ENCODE measurements at places on chromosomes 2 and 18. TPM values are rescaled to one million over a fixed set of nuclear protein-coding genes. Genes with fewer than 3 reads are reported as not detected.

Gene CNDP1
- total RNA-seq = 0.05 TPM

Gene CD8A
- not detected for total RNA-seq

Gene PARD6G
- 1.5 TPM for total RNA-seq

Gene TCF7L1
- total RNA-seq = 1.4 TPM

Gene RAB31
- total RNA-seq = 22.6 TPM

Gene ERMN
- total RNA-seq = not detected

Gene RFTN2
- total RNA-seq = under 0.01 TPM

Gene CRYGB
- total RNA-seq = not detected

Gene NHEJ1
- 24.6 TPM for total RNA-seq

Gene MYL1
- total RNA-seq = not detected

Gene ST8SIA3
- not detected for total RNA-seq
